ENCODE measurements at places on chromosomes 16 and 17.

- DNase-seq, result no peak
Measured at GRCh38 chr16:65064131-65064530, 57.7 kb downstream of the CDH11 start.

GRCh38 chr16:630249-630814, 453 bp upstream of the WFIKKN1 start:
- DNase-seq, result peak; percentile 17

DNA sequence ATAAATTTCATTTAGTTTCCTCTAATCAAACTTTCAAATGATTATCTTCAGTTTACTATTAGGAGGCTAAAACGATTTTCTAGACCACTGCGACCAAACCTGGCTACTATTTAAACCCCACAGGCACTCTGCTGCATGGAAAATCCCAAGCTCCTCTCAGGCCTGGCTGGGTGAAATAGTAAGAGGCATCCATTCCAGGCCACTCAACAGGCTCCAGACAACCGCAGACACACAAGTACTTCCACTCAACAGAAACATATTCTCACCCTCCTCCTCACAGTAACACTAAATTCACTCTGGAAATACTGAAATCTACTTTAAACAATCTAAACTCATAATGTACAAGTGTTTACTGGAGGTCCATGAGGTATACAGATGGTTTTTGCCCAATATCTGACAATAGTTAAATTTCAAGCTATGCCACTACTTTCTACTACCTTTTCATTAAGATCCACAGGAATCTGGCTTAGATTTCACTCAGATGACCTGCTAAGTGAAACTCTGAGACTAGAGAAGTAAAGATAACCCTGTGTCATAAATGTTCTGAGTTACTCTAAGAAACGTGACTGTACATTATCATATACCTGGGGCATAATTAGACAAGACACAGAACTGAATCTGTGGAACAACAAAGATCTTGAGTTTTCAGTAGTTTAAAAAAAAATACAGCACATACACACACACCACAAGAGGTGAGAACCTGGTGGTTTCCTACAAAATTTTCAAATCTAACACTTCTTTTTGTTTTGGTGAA, 10.4 kb downstream of the VPS53 start:
- DNase-seq, result no peak

GRCh38 chr17:35801583-35802224, 6.3 kb upstream of the MMP28 start:
- peak; percentile 49 for DNase-seq

DNA sequence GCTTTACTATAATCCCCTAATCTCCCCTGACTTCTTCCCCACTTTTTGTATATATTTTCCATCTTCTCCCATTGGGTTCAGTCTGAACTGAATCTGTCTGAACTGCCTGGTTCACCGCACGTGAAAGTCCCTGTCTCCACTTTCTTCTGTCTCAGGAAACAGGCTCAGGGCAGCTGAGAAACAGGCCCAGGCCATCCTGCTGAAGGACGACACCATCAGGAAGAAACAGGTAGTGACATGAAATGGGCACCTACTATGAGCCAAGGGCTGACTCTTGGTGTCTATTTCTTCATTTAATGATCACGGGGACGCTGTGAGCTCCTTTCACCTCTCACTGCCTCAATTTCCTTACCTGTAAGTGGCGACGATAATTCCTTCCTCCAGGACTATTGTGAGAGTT, 90.5 kb upstream of the HSBP1 start:
- no peak for DNase-seq

DNA sequence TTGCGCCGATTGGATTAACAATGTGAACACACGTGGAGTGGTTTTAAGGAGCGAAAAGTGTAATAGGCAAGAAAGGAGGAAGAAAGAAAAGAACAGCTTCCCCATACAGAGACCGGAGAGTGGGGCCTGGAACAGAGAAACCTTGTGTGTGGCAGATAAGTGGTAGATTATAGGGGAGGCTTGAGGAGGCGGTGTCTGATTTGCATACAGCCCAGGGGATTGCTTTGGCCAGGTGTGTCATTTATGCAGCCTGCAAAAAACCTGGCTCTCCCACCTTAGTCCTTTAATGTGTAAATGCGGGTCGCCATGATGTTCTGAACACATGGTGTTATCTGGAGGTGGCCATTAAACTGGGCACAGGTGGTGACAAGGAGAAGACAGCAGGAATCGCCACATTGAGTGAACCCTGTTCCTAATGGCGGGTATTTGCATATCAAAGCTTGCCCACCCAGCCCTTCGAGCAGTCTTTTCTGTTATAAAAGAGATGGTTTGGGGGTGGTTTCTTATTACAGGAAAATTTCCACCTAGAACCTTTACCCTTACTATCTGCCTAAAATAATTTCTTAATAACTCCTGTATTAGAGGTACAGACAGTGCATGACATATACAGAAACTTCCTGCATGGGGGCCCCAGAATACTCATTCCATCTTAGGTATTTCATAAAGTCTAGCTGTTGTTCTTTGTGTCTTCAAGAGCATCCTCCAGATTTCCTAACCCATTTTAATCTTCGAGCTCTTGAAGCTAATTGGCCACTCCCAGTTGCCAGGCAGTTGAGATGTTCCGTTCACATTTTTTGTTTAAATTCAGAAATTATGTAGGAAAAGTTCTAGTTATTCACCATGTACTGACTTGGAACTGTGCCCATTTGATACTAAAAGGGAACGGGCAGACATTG, 292.5 kb downstream of the RBFOX1 start:
- no peak for DNase-seq

DNA sequence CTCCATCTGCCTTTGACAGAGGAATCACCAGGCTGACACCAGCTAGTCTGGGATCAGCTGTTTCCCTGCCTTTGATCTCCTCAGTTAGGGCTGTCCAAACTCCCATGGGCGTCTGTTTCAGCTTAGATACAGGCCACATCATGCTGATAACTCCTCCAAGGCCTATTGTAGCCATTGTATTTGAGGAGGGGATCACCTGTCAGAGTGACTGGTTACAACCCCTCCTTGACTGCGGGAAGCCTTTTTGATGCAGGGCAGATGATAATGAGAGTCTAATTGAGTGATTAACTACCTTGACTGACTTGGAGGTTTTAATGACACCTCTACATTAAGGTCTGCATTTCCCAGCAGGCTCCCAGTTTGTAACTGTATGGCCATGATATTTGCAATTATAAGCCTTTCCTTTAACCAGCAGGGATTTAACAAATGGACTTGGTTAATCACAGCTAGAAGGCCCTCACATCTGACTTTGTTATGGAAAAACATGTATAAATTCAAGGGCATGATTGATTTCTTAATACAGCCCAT, 863.5 kb downstream of the KCNJ2 start:
- DNase-seq, result no peak

DNA sequence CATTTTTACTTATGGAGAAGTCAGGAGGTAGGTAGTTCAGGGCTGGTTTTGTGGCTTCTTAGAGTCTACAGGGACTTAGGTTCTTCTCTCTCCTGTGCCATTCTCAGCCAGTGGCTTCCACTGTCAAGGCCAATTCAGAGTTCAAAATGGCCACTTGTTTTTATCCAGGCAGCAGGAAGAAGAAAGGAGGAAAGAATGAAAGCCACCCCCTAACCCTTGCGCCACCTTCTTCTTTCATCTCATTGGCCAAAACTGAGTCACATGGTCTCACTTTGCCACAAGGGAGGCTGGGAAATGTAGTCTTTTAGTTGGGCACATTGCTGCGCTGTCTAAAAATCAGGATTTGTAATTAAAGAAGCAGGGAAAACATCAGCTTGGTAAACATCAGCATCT, 60.8 kb upstream of the MED9 start:
- DNase-seq, result peak; percentile 50

DNA sequence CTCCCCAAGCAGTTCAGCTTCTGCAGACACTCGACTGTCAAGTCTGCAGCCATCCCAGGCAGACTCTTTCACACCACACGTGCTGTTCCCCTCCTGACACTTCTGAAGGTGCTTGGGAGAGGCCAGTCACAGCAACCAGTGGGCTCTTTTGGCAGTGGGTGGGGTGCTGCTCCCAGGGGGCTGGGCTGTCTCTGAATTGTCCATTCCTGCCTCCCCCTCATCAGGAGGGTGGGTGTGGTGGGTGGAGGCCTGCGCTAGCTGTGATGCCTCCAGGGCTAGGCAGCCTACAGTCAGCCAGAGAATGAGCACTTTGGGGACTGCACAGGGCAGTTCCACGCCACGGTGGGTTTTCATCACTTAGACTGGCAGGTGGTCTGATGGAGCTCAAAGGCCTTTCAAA, 10.3 kb downstream of the STARD3 start:
- DNase-seq, result no peak

DNA sequence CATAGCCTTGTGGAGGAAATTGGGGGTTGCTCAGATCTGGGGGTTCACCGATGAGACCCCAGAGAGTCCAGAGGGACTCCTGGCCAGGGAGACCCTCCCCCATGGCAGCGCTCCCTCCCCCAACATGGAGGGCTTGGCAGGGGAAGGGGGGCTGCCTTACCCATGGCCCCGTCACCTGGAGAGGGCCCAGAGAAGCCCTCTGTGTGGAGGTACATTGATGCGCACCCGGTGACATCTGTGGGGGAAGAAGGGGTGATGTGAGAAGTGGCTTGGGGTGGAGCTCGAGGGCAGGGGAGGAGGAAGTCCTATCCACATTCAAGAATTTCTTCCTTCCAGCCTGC, 16.2 kb downstream of the ETV4 start:
- DNase-seq, result no peak

- no peak for DNase-seq
Measured at GRCh38 chr16:66569131-66569530, 2.9 kb downstream of the CMTM1 start.

DNA sequence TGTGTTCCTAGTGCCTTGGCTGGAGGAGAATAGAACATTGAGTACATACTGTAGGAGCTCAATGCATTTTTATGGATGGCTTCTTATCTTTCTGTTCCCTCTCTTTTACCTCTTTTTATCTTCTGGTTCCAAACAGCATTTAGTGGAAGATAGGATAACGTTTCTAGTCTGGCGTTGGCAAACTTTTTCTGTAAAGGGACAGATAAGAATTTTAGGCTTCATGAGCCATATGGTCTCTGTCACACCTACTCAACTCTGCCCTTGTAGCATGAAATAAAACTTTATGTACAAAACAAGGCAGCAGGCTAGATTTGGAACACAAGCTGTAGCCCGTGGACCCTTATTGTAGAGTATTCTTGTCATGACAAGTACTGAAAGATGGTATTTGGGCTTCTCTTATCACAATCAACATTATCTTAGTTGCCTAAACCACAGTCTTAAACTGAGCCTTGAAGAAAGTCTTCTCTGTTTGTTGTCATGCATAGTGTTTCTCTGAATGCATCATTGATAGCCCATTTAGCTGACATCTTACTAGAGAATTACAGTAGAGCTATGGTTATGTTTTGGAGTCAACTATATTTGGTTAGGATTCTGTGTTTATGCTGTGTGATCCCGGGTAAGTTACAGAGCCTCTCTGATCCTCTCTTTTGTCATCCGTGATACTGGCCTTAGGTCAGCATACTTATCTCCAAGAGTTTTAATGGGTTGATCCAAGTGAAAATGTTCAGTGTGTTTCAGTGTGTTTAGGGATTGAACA, 80.2 kb downstream of the HS3ST4 start:
- DNase-seq, result no peak

GRCh38 chr17:51739245-51739886, 419.1 kb downstream of the CA10 start:
- no peak for DNase-seq
